Activated CD4-positive, alpha-beta T cell treated with anti-CD3 and anti-CD28 coated beads for 24 hours (primary cell): ENCODE measurements at places on chromosomes 4 and X.

DNA sequence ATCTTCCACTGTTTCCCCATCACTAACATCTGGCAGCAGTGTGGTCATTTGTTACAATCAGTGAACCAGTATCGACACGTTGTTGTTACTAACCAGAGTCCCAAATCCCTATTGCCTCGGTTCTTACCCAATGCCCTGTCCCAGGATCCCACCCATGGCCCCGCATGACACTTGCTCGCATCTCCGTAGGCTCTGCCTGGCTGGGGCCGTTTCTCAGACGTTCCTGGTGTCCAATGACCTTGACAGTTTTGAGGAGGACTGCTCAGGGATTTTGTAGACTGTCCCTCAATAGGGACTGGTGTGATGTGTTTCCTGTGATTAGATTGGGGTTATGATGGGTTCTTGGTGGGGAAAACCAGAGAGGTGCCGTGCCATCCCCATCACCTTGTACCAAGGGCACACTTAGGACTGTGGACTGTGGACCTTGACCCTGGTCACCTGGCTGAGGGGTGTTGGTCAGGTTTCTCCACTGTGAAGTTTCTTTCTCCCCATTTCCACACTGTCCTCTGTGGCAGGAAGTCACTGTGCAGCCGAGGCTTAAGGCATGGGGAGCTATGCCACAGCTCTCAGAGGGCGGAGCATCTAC lies 108.4 kb downstream of the ADRA2C start:
- DNase-seq = no peak

- DNase-seq = no peak
Observed at GRCh38 chrX:124005228-124005627, 43.7 kb downstream of the STAG2 start.

DNA sequence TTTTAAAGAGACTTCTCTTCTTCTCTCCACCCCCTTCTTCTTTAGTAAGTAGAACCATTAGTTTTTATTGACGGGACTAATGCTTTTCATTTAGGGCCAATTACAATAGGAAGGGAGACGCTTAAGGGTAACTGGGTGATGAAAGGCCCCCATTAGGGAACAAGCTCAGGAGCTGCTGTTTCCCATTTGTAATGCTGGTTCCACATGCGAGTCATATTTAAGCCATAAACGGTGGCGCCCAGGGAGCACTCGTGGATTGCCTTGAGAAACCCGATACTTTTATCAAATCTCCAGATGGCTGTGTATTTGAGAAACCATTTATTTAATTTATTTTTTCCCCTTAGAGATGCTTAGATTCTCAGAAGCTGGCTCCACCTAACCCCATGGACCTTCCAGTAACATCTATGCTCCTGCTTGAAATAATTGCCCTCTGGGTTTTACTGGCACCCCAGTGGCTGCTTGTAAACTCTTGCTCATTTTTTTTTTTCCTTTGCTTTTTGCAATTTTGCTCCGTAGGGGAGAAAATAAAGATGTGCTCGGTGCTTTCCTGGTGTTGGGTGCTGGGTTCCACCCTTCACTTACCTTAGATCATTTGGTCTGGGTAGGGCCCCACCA lies 124.2 kb upstream of the MSX1 start:
- no peak for DNase-seq

DNA sequence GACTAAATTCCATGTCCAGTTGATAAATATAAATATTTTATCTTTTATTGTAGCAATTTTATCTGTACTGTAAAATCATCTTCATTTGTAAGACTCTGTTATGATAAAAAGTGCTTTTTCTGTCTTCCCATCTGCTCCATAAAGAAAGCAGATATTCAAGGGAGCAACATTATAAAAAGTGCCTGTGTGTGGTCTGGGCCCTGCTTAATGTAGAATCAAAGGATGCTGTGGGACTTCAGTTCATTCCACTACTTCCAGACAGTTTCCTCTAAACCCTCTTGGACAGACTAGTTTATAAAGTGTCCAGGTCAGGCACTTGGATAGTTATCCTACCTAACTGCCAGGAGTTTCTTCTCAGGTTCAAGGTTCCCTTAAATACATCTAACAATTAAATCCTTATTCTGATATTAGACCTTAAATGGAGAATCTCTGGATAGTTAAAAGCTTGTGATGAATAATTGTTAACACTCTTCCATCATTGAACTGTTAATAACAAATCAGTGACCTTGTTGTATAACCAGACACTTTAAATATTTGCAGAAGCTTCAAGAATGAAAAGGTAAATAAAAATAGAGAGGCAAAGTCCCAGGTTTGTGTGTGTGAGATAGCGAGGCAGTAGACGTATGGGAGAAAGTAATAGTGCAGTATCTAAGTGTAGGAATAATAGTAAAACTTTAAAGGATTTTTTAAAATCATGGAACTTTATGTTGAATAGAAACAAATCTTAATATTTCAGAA lies 237.5 kb upstream of the CTSO start:
- DNase-seq = no peak

- DNase-seq = no peak
Observed at GRCh38 chrX:12973561-12974304, 1.2 kb upstream of the TMSB4X start.

GRCh38 chrX:97740044-97740443 lies 856.3 kb downstream of the RPA4 start:
- DNase-seq = no peak

DNA sequence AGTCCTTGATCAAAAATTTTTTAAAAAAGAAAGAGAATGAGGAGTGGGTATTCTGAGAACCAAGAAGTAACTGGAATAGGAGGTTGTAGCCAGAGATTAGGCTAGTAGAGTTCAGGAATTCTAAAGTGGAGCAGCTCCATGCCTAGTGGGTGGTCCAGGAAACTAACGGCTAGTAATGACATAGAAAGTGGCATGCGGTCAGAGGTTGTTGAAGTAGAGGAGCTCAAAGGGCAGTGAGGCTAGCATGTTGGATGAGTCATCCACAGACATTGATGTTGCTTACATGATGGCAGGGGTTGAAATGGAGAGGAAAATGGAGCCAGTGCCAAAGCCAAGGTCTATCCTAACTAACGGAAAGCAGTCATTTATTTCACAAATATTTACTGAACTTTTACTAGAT lies 42.1 kb downstream of the TEX13B start:
- DNase-seq = no peak

DNA sequence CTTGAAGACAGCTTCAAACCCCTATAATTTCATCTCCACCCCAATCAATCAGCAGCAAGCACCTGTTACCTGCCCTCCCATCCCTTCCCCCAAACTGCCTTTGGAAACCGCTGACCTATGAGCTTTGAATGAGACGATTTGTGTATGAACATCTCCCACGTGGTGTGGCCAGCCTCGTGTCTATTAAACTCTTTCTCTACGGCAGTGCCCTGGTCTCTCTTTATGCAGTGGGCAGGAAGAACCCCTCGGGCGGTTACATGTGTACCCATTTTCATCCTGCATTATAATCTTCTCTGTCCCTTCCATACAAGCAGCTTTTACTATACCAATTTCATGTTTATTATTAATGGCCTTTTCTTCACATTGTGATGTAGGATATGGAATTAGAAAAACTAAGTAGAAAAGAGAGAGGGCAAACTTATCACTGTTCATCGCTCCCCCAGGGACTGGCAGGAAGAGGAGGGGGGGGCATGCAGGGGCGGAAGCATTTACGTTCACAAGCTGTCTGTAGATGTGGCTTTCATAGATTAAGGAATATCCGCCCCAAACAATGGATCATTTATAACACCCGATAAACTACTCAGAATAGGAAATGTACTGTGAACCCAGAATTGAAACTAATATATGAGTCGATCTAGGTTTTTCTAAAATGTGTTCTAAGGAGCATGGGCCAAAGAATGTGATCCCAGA lies 95.5 kb upstream of the ZNF518B start:
- DNase-seq = no peak

DNA sequence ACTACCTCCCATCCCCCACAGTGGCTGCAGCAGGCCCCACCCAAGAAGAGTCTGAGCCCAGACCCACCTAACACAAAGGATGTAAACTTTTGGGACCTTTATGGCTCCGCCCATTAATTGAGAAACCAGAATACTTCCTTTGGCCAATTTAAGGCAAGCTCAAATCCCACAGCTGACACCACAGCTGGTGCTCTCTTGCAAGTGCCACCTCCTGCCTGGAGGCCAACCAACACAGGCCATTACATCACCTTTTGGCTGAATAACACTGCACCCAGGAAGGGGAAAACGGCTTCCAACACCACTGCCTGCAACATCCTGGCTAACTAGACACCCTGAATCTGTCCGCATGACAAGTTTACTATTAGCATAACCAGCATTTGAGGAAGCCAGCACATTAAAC lies 248.8 kb downstream of the PRDM5 start:
- no peak for DNase-seq

DNA sequence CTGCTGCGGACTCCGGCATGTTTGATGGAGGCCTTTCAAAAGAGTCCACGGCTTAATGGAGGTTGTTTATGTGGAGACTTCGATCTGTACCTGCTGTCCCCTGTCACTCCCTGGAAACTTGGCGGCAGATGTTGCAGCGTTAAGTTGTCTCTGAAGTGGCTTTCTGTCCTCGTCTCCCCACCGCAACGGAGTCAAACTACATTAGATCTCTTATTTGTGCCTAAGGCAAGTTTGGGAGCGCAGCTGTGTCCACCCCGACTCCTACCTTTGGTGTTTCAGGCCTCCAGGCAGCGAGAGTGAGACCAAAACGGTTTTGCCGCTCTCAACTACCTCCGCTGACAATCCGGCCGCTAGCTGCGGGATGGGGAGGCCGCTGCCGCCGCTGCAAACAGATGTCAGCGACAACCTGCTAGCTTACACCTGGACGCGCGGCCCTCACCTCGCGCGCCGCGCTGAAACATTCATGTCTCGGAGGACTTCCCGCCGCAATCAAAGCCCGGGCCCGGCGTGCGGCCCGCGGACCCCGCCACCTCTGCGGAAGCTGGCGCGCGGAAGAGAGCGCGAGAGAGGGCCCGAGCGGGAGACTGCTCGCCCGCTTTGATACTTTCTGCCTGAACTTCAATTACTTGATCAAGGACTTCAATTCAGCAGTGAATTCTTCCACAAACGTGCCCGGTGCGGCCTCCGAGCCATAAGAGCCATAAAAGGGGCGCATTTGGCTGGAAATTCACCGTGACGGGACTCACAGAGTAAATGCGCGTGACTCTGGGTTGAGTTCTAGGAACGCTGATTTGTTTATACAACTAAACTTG lies 108.4 kb downstream of the ANTXR2 start:
- no peak for DNase-seq

- peak; percentile 73 for DNase-seq
Observed at GRCh38 chrX:131821945-131822622, 201.0 kb upstream of the STK26 start.

DNA sequence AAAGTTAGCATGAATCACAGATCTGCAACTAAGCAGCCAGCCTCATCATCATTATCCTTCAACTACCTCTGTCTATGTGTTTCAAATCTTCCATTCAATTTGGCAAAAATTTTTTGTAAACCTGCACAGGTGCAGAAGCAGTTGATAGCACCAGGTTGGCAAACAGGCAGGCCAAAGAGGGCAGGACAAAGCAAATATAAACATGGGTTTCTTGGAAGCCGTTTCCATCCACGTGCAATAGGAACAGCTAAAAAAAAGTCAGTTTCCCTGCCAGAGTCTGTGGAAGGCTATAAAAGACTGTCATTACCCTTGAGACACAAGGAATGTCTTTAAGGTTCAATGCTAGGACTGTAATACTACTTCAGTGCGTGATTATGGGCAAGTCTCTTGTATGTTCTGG lies 253.2 kb downstream of the PDHA2 start:
- no peak for DNase-seq

- DNase-seq = no peak
Observed at GRCh38 chr4:108685036-108685686, 34.8 kb downstream of the OSTC start.

GRCh38 chr4:169253904-169254303 lies 16.9 kb downstream of the SH3RF1 start:
- no peak for DNase-seq

DNA sequence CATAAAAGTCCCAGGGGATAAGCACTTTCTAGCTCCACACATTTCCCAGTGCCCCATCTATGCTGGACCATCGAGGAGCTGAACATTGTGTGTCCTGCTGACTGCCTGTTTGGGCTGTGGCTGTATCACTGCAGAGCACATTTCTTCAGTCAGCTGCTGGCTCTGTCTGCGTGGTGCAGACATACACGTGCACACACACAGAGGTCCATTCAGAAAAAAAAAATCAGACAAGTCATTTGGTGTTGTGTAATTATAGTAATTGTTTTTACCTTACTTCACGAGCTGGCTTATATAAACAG lies 1.1 kb upstream of the PDLIM3 start:
- no peak for DNase-seq

- DNase-seq = no peak
Observed at GRCh38 chrX:14718403-14718802, 154.5 kb downstream of the FANCB start.

DNA sequence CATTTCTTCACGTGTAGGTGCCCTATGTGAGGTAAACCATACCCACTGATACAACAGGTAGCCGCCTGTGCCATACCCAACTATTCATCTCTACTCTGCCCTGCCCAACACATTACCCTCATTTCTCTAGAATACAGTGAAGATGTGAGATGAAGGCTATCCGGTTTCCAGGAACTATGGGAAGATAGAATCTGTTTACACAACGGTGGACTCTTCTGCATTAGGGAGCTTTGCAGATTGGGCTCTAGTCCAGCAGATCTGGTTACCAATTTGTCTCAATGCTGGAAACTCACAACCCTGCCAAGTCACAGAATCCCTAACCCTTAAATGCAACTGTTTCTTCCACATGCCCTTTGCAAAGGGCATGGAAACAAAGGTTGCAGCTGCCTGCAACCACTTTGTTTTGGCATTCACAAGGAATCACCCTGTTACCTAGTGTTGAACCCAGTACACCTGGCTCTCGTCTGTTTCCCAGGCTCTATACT lies 6.4 kb upstream of the SLAIN2 start:
- DNase-seq = no peak

- DNase-seq = no peak
Observed at GRCh38 chrX:7586126-7586525, 256.8 kb upstream of the VCX start.

- DNase-seq = no peak
Observed at GRCh38 chr4:20046931-20047677, 204.6 kb upstream of the SLIT2 start.

- DNase-seq = no peak
Observed at GRCh38 chr4:87574996-87575395, 33.3 kb upstream of the DSPP start.

GRCh38 chrX:104193485-104193884 lies 27.2 kb downstream of the FAM199X start:
- no peak for DNase-seq

GRCh38 chr4:95446173-95446572 lies 102.6 kb downstream of the UNC5C start:
- no peak for DNase-seq

- DNase-seq = no peak
Observed at GRCh38 chr4:79492148-79492547, 84.1 kb upstream of the GK2 start.

GRCh38 chrX:55742649-55743048 lies 25.1 kb downstream of the RRAGB start:
- DNase-seq = no peak

GRCh38 chr4:140884431-140885058 lies 128.4 kb upstream of the TBC1D9 start:
- DNase-seq = no peak

DNA sequence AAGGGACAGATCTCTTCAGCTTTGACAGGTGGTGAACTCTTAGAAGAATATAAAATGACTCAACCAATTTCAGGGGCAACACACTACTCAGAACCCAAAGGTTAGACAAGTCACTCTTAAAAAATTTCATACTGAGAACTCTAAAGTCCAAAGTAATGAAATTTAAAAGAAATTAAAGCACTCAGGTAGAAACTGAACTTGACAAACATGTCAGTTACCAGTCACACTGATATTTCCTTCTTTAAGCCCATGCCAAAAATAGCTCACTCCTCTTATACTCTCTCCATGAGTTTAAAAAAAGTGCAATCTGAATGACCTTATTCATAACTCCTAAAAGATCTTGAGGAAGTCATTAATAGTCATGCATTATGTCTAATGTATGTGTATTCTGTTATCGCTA lies 40.3 kb downstream of the AMMECR1 start:
- no peak for DNase-seq
